ENCODE measurements at places on chromosomes 6 and 20. TPM values are rescaled to one million over a fixed set of nuclear protein-coding genes. Genes with fewer than 3 reads are reported as not detected.

- no peak for DNase-seq
- no peaks in the 10 kb centered on the region for H3K36me3 ChIP-seq
- peaks cover 11% of the 10 kb centered on the region for H3K27me3 ChIP-seq
- no peak overlapping the region for H3K27ac ChIP-seq
- no peak overlapping the region for H3K4me3 ChIP-seq
Measured at GRCh38 chr20:54545676-54546358, 70.4 kb downstream of the DOK5 start.

- no peak overlapping the region for H3K27ac ChIP-seq
- H3K36me3 ChIP-seq = no peaks in the 10 kb centered on the region
- DNase-seq = no peak
Measured at GRCh38 chr6:126650931-126651330, 311.0 kb downstream of the CENPW start.

- no peak for DNase-seq
- peaks cover 24% of the 10 kb centered on the region for H3K27me3 ChIP-seq
- peaks cover 2% of the 10 kb centered on the region for H3K36me3 ChIP-seq
- no peaks in the 10 kb centered on the region for H3K4me1 ChIP-seq
- H3K4me3 ChIP-seq = no peak overlapping the region
- no peak overlapping the region for H3K27ac ChIP-seq
Measured at GRCh38 chr20:36384022-36384619, 78.0 kb downstream of the DLGAP4 start.

DNA sequence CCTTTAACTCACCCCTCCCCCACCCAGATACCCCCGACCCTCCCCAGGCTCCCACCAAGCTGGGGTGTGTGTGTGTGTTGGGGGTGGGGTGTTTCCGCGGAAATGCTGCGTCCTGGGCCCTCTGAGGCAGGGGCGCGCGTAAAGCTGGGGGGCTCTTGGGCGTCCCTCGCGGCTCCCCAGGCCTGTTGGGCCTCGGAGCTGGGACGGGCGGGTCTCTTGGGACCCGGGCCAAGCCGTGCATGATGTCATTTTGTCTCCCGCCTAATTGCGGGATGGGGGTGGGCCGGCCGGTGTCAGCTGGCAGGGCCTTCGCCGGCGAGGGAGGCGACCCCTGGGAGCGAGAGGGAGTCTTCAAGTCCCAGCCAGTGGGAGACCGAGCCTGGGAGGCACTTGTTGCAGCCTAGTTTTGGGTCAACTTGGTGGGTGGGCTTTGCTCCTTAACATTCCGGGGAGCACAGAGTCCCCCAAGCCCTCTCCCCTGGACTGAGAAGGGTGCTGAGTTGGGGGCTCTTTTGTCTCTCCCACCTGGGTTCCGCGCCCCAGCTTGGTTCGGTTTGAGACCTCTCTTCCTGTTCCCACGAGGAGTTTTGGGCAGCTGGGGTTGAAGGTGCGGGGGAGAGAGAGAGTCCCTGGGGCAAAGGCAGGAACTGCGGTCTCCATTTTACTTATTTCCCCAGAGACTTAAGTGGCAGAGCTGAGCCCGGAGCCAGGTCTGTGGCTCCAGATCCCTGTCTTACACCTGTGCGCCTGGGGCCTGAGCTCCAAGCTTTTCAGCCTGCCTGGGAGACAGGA is 623 bp downstream of the MYBL2 start:
- H3K4me3 ChIP-seq = peak overlapping the region; percentile 48
- H3K27me3 ChIP-seq = peaks cover 14% of the 10 kb centered on the region
- H3K36me3 ChIP-seq = no peaks in the 10 kb centered on the region

DNA sequence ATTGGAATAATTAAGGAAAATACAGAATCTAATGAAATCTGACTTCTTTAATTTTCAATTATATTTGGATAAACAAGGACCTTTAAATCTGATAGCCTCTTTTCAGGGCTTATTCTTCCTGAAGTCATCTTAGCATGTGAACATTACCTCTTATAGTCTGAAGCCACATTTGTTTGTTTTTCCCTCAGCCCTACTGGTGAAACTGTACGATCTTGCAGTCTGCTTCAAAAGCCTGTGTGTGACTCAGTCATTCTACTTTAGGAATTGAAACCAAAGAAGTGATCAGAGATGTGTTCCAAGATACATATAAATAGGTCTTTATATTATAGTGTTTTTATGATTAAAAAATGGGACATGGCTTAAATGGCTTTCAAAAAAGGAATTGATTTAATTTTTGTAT is 67.5 kb downstream of the MACROD2 start:
- H3K27ac ChIP-seq = no peak overlapping the region
- H3K4me1 ChIP-seq = no peaks in the 10 kb centered on the region
- DNase-seq = no peak
- peaks cover 2% of the 10 kb centered on the region for H3K27me3 ChIP-seq
- no peaks in the 10 kb centered on the region for H3K36me3 ChIP-seq

The COQ3 gene
- 4.8 TPM for total RNA-seq
